Activated naive CD4-positive, alpha-beta T cell treated with anti-CD3 and anti-CD28 coated beads, Interleukin-2, amount 50 U/mL, for 16 hours (primary cell): ENCODE measurements at places on chromosomes 6 and 20.

DNA sequence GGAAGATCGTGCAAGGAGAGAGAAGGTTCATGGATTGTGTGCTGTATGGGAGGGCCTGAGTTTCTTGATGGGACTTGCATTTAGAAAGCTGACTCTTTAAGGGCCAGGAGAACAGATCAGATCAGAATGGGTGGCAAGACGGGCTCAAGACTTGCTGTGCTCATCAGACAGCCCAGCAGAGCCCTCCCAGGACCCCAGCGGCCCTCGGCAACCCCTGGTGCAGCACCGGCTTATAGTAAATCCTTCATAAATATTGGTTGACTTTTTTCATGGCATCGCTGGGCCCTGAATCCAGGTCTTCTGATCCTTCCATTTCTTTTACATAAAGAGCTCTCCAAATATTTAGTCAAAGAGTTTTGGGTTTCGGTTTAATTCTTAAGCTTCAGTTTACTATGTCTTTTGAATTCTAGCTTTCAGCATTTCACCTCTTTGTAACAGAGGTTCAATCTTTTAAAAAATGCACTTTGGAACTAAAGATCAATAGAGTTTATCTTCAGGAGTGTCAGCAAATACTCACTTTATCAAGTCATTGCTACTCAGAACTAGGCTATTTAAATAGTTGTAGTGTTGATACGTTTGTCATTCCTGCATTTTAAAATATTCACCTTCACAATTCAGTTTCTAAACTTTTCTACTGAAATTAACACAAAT is 205.6 kb downstream of the ZDHHC14 start:
- no peak for DNase-seq

GRCh38 chr20:41245086-41245707 is 72.3 kb downstream of the ZHX3 start:
- DNase-seq: no peak

- DNase-seq: no peak
These were observed 84.9 kb downstream of the OLIG3 start for GRCh38 chr6:137409266-137409777.

- DNase-seq: no peak
These were observed 197.2 kb upstream of the THEMIS start for GRCh38 chr6:128098000-128098581.

GRCh38 chr6:159577564-159577963 is 115.5 kb downstream of the SOD2 start:
- no peak for DNase-seq

GRCh38 chr6:76703786-76704185 is 631.3 kb upstream of the IMPG1 start:
- DNase-seq: no peak

DNA sequence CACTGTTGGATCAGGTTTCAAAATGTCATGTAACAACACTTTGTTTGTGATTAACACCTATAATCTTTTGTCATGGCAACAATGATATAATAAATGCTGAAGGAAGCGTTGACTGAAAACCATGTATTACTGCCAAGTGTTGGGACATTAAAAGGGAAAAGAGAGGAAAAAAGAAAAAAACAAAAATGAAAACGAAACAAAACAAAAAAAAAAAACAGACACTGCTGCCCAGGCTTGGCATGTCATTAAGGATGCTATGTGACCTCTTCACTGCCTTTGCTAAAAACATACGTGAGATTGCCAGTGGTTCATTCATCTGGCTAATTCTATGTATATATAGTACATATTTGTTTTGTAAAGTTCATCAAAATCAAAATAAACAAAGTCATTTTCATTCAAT is 516.7 kb upstream of the RNF217 start:
- DNase-seq: no peak

DNA sequence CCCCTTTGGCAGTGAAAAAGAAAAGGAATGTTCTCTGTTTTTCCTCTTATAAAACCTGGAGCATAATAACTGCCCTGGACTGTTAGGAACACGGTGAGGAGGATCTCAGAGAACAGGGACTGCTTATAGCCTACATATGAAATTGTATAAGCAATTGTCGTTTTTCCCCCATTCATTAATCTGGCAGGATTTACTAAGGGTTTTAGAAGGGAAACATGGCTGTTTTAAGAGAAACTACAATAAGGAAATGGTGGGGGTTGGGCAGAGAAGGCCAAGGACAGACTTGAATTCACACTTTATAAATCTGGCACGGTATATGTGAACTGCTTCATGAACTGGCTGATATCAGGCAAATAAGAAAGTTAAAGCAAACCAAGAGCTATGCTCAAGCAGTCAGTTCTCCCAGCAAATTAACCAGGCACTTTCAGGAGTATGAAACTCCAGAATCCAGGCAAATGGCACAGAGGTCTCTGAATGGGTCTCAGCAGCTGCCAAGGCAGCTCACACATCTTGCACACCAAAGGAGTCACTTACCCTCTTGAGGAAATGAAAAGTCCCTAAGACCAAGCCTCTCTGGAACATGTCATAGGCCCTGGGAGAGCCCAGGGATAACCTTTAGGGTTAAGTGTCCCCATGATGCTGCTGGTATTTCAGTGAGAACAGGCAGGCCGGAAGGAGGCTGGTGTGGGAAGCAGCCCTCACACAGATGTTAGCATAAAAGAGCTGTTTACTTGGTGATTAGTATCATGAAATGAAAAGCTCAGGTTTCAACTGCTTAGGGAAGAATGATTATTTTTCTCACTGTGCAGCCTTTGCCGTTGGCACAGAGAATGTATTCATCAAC is 260.5 kb upstream of the MARCKS start:
- DNase-seq: no peak

GRCh38 chr6:54419885-54420284 is 111.6 kb downstream of the TINAG start:
- DNase-seq: no peak

GRCh38 chr6:85469276-85470022 is 19.6 kb downstream of the NT5E start:
- DNase-seq: no peak

DNA sequence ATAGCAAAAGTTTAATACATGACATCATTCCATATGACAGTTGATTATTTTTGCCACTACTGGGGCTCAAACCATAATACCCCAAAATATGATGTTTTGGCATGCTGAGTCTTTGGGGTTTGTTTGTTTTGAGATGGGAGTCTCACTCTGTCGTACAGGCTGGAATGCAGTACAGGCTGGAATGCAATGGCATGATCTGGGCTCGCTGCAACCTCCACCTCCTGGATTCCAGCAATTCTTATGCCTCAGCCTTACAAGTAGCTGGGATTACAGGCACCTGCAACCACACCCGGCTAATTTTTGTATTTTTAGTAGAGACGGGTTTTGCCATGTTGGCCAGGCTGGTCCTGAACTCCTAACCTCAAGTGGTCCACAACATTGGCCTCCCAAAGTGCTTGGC is 1.3 kb upstream of the MRS2 start:
- DNase-seq: no peak

GRCh38 chr20:51014797-51015722 is 7.8 kb downstream of the KCNG1 start:
- no peak for DNase-seq

GRCh38 chr6:43635387-43636307 is at the start of gene MAD2L1BP:
MAD2L1BP (plus strand) TSS chr6:43635840; CDS start chr6:43635876, 36 bp downstream.
- peak; percentile 88 for DNase-seq
